LoVo (cell line): ENCODE measurements at places on chromosomes 2 and 18.

- DNase-seq = no peak
These were observed 199.5 kb downstream of the OSR1 start for GRCh38 chr2:19158896-19159295.

DNA sequence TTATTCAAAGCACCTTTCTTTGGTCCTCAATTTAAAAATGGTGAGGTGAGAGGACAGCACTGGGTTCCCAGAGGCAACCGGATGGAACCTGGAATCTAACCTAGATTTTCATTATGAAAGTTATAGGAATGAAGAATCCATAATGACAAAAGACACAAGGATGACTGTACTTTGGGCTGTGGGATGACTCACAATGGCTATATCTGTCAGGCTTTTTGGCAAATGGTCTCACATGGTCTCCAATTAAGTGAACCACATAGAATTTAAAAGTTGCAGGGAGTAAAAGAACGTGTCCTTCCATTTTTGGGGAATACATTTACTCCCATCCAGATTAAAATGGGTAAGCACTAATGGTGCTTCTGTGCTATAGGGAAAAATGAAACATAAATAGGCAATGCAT lies 31.8 kb upstream of the LYPD1 start:
- no peak for DNase-seq

GRCh38 chr18:71352618-71353017 lies 1063.8 kb downstream of the SOCS6 start:
- no peak for DNase-seq

- no peak for DNase-seq
These were observed 54.7 kb downstream of the VWC2L start for GRCh38 chr2:214465363-214466146.

- DNase-seq = no peak
These were observed 6.2 kb downstream of the ODC1 start for GRCh38 chr2:10441948-10442347.

GRCh38 chr2:241263061-241263460 lies 52.4 kb downstream of the HDLBP start:
- no peak for DNase-seq

- no peak for DNase-seq
These were observed 56.9 kb downstream of the SETBP1 start for GRCh38 chr18:44737623-44738022.

GRCh38 chr18:77067291-77068061 lies 65.1 kb downstream of the MBP start:
- DNase-seq = no peak

GRCh38 chr18:74604774-74605173 lies 7.1 kb downstream of the ZNF407 start:
- DNase-seq = no peak

- no peak for DNase-seq
These were observed 114.7 kb downstream of the DHRS9 start for GRCh38 chr2:169184074-169184473.

GRCh38 chr2:79275197-79275596 lies 115.6 kb upstream of the REG3A start:
- DNase-seq = no peak

GRCh38 chr2:207332480-207333212 lies 166.9 kb upstream of the KLF7 start:
- no peak for DNase-seq

DNA sequence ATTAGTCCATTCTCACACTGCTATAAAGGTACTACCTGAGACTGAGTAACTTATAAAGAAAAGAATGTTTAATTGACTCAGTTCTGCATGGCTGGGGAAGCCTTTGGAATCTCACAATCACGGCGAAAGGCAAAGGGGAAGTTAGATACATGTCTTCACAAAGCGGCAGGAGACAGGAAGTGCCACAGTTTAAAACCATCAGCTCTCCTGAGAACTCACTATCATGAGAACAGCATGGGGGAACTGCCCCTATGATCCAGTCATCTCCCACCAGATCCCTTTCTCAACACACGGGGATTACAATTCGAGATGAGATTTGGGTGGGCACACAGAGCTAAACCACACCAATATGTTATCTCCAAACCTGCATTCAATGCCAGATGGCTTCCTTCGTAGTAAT lies 716.1 kb downstream of the DCC start:
- DNase-seq = no peak

- DNase-seq = no peak
These were observed 35.5 kb downstream of the NXPH2 start for GRCh38 chr2:138744713-138745112.

DNA sequence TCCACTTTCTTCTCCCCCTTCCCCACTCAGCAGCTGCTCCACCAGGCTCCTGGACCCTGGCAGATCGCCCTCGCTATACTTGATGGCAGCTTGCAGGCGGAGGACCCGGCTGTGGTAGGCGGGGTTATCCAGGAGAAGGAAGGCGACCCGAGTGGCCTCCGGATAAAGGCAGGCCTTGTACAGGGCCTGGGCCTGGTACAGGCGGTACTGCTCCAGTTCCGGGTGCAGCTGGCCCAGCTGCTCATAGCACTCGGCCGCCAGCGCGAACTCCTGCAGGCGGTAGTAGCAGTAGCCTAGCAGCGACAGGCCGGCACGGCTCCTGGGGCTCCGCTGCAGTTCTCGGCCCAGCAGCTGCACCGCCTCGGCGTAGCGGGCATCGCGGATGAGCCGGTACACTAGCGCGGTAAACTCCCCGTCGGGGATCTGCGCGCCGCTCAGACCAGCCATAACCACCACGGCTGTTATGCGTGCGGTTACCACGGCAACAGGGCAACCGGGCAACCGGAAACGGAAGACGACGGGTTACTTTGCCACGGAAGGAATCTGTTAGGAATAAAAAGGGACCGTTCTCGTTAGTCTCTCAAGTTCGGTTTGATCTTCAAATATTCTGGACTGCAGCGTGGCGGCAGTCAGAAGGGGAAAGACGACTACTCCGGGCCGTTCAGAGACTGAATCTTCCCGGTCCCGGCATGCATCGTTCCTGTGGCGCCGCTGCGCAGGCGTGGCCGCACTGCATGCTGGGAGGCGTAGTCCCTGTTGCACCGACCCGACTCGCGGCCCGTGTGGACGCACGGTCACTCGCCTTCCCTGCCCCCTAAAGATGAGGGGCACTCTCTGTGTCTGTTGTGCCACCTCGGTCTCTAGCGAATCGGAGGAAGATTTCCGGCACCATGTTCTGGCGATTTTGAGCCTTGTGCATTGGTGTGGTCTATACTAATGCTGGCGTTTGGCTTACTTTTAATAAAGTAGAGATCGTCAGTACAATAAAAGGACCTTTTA lies 226.0 kb downstream of the AGPS start:
- DNase-seq = peak; percentile 82

DNA sequence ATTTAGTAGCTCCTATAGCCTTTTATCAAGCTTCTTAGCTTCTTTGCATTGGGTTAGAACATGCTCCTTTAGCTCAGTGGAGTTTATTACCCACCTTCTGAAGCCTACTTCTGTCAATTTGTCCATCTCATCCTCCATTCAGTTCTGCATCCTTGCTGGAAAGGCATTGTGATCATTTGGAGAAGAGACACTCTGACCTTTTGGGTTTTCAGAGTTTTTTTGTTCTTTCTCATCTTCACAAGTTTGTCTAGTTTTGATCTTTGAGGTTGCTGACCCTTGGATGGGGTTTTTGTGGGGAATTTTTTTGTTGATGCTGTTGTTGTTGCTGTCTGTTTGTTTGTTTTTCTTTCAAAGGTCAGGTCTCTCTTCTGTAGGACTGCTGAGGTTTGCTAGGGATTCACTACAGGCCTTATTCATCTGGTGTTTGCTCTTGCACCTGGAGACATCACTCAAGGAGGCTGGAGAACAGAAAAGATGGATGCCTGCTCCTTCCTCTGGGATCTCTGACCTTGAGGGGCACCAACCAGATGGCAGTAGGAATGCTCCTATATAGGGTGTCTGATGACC lies 13.9 kb upstream of the TANK start:
- no peak for DNase-seq
